Stimulated activated CD8-positive, alpha-beta memory T cell treated with anti-CD3 and anti-CD28 coated beads, Interleukin-15, amount 100 ng/mL, for 48 hours (primary cell): ENCODE measurements at places on chromosomes 6 and 20.
A peak's percentile ranks its signal among the peaks of the same experiment; 100 is the strongest.

DNA sequence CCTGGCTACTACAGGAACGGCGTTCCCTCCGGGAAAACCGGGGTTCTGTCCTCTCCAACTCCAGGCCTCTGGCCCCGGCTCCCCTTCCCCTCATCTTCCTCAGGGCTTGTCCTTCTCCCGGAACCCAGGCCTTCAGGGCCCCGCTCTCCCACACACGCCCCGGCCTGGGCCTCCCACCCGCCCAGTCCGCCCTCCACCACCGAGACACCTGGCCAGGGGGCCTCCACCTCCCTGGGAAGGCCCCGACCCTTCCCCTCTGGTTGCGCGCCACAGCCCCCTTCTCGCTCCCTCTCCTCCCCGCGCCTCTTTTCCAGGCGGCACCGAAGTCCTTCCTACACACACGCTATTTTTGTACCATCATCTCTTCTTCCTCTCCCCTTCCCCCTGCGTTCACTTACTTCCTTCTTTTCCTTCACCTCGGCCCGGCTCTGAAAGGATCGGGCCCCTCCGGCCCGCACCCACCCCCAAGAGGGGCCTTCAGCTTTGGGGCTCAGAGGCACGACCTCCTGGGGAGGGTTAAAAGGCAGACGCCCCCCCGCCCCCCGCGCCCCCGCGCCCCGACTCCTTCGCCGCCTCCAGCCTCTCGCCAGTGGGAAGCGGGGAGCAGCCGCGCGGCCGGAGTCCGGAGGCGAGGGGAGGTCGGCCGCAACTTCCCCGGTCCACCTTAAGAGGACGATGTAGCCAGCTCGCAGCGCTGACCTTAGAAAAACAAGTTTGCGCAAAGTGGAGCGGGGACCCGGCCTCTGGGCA, 1.3 kb upstream of the SIRPA start:
- DNase-seq: no peak

DNA sequence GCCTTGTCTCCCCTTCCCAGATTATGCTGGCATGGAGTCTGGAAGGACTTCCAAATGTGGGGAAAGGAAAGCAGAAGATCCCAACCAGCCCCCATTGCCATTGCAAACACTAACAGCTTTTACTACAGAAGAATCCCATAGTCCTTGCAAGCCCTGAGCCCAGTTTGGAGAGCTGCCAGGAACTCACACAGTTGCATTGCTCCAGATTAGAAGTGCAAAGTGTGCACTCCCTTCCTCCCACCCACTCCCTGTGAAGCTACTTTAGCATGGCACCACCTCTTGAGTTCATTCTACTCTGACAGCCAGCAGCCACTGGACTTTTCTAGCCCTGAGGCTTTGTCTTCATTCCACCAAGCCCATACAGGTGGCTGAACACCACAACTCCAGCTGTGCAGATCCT, 67.6 kb downstream of the SLC22A2 start:
- DNase-seq: no peak

- no peak for DNase-seq
Observed at GRCh38 chr6:31321005-31321707, 35.8 kb downstream of the HLA-B start.

GRCh38 chr6:117530467-117531242, 48.2 kb downstream of the DCBLD1 start:
- no peak for DNase-seq

DNA sequence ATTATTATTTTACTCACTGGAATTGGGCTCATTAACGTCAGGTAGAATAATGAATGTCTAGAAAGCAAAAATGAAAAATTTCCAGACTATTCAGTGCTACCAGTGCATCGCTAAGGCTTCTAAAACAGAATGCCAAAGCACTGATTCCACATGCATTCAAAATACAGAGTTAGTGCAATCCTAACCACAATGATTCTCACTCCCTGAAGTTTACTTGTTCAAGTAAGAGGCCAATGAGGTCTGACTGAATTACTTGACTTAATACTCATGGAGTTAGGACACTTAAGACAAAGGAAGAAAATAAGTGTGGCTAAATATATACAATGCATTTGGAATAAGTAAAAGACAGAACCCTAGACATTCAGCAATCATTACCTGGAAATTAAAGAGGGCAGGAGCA, 220.5 kb downstream of the PKHD1 start:
- no peak for DNase-seq

GRCh38 chr6:52016915-52017748, 70.3 kb downstream of the PKHD1 start:
- DNase-seq: no peak

GRCh38 chr6:153944201-153944600, 94.8 kb upstream of the OPRM1 start:
- no peak for DNase-seq

DNA sequence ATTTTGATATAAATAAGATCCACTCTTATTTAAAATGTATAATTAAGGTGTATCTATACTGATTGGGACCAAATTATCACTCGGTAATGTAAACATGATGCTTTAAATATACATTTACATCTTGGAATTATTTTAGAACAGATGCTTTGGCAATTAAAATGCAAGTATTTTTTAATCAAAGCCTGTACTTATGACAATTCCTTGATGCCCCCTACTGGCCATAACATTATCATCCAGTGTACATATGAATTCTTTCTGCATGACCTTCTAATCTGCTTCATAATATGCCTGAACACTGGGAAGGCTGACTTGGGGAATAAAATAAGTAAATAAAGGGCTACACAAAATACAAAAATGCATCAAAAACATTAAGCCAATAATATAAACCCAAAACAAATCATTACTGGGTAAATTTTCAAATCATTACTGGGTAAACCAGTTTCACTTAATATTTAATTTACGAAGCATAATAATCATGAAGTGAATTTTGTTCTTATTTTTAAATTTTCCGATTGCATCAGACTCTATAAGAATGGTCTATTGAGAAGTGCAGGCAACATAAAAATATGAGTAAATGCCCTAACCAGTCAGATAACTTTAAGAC, 65.1 kb downstream of the CGA start:
- no peak for DNase-seq

DNA sequence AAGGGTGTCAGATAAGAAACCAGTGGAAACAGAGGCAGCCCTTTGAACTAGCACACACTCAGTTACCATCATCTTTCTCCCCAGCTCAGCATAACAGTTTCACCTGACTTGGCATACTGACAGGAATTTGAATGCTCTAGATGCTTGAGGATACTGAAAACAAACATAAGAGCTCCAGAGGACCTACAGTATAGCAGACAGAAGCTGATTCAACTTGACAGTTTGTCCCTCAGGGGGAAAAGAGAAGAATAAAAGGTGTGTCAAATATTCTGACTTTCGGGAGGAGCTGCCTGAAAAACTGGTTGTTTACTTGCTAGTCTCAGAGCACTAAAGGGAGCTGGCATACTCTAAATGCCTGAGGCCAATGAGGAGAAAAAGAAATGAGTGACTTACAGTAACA, 35.1 kb downstream of the EYS start:
- DNase-seq: no peak

- DNase-seq: no peak
Observed at GRCh38 chr6:113328886-113329381, 528.2 kb upstream of the MARCKS start.

- peak; percentile 25 for DNase-seq
Observed at GRCh38 chr20:46990017-46990595, 95.5 kb downstream of the EYA2 start.

- no peak for DNase-seq
Observed at GRCh38 chr6:7628479-7628878, 38.5 kb downstream of the SNRNP48 start.

DNA sequence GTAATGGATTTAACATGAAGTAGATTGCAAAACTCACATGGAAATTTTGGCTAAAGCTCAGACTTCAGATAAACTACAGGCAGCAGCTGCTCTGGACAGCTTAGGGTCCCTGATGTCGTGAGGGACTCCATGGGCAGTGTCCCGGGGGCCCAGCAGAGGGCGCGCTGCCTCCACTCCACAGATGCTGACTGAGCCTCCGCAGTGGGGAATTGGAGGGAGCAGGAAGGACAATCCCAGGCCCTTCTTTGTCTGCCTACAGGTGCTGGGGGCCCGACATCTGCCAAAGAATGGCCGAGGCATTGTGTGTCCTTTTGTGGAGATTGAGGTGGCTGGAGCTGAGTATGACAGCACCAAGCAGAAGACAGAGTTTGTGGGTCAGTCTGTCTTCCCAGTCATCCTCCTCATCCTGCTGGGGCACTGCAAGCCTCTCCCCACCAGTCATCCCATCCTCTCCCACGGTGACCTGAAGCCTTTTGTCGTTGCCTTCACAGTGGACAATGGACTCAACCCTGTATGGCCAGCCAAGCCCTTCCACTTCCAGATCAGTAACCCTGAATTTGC, 35.9 kb downstream of the PLCG1 start:
- DNase-seq: peak; percentile 30

DNA sequence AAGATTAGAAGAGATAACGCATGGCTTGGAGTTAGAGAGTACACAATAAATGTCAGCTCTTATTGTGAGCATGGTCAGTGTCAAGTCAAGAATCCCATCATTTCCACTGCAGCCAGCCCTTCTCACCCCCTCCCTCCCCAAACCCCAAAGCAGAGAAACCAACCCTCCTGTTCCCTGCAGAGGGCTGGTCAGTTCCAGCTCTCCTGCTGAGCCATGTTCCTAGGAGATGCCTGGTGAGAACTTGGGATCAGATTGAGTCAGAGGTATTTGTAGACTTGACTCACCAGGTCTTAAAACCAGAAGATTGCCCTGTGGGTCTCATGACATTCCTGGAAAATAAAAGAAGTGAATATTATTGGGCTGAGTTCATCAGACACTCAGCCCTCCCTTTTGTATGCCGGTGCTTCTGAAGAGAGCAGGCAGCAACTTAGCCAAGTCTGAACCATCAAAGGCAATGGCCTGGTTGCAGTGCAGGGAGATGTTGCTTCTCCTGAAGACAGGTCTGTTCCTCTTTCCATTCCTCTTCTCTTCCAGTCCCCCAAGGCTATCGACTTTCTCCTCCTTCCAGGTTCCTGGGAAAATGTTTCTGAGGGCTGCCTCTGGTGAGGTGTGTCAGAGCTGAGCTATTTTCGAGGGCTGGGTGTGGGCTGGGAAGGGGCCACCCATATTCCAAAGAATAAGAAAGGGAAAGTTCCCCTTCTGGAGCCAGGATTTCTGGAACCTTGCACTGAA, 278.2 kb upstream of the SUPT3H start:
- no peak for DNase-seq

- no peak for DNase-seq
Observed at GRCh38 chr6:28802417-28803336, 121.1 kb downstream of the TRIM27 start.

- no peak for DNase-seq
Observed at GRCh38 chr6:143629104-143630080, 48.4 kb upstream of the PHACTR2 start.

GRCh38 chr6:51892750-51893149, 194.7 kb downstream of the PKHD1 start:
- no peak for DNase-seq

DNA sequence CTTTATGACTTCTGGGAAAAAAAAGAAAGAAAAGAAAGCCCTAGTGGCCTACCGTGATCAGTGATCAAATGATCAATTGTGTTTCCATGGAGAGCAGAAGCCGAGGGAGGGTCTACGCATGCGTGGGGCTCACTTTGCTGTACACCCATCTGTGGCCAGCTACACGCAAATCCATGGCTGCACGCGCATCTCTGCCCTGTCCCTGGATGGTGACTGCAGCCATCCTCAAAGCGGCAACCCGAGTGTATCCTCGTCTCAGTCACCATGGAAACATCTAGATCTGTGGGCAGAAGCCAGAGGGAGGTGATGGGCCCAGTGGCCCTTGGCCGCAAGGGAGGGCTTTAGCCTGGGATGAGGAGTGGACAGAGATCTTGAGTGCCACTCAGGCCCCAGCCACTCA, 785 bp upstream of the ULBP3 start:
- DNase-seq: no peak

- DNase-seq: no peak
Observed at GRCh38 chr20:44495257-44495656, 19.6 kb downstream of the TTPAL start.

DNA sequence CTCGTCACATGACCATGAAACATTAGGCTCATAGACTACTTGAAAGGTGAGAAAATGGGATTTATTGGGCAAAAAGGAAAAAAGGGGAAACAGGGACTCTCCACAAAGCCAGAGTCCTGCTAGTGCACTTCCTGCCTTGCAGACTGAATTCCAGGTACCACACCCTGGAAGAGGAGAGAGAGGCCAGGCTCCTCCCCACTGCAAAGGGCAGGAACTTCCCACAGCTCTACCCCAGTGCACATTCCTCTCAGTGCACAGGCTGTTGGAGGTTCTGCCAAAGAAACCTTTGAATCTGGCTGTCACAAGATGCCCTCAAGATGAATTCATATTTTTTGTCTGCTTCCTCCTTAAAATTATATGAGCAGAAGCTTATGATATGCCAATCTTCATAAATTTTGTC, 920.4 kb upstream of the GJE1 start:
- DNase-seq: no peak

DNA sequence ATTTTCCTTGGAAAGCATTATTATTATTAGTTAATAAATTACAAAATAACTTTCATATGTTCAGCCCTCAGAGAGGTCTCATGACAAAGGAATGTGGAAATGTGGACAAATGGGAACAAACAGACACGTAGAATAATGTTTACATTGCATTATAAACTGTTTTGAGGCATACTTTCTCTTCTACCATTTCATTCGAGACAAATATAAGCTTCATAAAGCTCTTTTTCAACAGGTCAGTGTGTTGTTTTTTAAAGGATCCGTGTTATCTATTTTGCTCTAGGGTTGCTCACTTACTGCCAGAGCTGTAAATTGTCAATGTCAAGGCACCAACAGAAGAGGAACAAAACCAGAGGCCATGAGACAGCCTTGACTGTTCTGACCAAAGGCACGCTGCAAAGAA, 256.8 kb downstream of the PHACTR1 start:
- DNase-seq: no peak

- DNase-seq: no peak
Observed at GRCh38 chr6:141169419-141169818, 963.3 kb upstream of the GJE1 start.

DNA sequence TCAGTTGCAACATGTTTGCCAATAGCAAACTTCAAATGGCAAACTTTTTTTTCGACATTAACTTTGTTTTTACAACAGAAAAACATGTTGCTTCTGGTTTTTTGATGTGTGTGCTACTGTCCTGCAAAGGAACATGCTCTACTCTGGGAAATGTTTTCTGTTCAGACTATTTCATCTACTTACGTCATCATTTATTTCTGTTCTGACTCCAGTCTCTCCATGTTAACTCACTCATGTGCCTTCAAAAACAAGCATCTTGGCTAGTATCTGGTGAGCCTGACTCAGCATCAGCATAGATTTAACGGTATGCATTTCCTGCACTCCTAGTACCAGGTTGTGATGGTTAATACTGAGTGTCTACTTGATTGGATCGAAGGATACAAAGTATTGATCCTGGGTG, 36.1 kb upstream of the MAP7 start:
- DNase-seq: no peak

- peak; percentile 47 for DNase-seq
Observed at GRCh38 chr20:49186535-49187329, 1.4 kb downstream of the STAU1 start.

DNA sequence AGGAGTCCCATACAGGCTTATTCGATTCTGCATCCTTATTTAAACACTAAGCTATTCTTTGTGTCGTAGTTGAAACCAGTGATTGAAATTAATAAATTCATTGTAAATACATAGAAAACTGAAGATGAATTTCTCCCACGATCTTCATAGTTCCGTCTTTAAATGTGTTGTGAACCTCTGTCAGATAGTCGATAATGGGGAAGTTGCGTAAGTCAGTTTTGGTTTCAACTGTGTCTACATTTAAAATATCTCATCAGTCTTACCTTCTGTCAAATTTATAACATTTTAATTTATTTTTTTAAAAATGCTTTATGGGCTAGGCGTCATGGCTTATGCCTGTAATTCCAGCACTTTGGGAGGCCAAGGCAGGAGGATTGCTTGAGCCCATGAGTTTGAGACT, 12.7 kb downstream of the STX11 start:
- DNase-seq: no peak
